ENCODE measurements at places on chromosomes 4 and X.

- no peak for DNase-seq
Measured at GRCh38 chr4:158610790-158611189, 60.9 kb downstream of the C4orf46 start.

DNA sequence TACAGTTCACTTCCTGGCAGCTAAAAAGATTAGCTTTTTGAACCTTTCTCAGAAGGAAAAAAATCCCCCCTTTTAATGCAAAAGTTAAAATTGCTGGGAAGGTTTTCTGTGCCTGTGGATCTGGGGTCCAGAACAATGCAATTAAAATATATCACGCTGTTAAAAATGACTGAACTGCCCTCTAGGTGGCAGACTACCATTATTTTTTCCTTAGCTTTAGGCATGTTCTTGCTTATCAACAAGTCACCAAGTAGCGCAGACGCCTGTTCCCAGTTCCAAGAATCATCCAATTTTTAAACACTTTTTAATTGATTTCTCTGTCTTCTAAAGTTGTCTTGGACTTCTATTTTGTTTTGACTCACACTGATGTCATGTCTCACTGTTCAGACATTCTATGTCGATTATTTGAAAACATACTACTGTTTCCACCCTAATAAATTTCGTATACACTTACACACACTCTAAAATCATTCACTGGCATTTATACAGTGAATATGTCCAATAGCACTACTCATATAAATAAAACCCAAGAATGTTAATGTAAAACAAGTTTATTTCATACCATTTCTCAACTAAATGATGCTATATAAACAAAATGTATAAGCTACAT lies 661.6 kb downstream of the RAPGEF2 start:
- no peak for DNase-seq

DNA sequence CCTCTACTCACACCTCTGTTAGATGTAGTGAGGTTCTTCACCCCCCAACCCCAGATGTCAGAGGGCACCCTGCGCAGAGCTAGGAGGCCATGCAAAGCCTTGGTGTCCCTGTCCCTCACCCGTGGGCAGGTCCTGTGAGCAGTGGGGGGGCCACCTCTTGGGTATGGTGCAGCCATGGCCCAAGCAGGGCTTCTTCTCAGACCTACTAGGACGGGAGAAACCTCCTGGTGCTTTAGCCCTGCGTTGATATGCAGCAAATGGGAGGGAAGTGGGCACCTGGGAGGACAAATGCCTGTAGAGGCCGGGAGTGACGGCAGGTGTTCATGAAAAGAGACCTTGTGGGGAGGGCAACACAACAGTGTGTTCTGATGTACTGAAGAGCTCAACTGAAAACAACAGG lies 38.5 kb upstream of the MSANTD1 start:
- no peak for DNase-seq

DNA sequence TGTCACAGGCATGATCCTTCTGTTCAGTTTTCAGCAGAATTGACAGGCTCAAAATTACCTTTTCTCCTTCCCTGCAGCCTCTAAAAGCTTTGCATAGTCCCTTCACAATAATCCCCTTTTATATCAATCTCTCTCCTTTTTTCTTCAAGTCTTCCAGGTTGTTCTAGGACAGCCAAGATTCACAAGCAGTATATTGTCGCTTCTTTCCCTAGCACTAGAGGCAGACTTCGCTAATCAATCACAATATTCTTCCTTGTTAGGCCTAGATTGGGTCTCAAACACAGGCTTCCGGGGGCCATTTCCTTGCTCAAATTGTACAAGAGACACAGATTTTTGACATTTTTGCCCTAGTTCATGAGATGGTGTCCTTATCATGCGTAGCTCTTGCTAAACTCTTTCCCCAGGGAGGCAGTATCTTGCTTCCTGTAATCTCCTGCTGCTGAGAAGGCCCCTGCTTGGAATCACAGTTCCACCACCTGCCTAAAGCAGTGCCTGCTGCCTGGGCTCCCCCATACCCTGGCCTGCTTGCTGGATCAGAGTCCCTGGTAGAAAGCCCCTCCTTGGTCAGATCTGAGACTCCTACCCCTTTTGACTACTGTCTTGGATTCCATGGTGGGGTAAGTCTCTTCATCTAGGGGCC lies 57.3 kb downstream of the DMP1 start:
- no peak for DNase-seq

DNA sequence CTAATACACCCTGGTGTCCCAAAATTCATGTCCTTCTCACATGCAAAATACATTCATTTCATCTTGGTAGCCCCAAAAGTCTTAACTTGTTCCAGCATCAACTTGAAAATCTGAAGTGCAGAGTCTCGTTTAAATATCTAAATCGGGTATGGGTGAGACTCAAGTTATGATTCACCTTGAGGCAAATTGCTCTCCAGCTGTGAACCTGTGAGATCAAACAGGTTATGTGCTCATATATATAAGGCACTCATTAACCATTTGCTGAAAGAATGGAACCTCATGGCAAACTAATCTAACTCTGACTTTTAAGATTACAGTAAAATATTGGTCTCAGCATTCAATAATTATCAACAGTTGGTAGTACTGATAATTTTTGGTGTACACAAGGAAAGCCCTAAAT lies 55.5 kb downstream of the PDLIM5 start:
- DNase-seq = no peak

DNA sequence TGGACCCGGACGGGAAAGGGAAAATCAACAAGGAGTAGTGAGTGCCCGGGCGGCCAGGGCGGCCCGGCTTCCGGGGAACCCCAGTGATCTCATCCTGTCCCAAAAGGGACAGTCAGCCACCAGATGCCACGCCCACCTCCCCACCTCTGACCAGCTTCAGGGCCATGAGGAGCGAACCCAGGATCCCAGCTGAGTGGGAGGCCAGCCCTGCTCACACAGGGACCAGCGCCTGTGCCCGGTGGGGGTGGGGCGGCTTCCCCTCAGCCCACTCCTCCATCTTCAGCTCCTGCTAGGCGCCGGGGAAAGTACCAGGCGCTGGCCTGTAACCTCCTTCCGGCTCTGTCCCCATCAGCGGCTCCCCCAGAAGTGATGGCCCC lies 6.2 kb downstream of the MYL5 start:
- no peak for DNase-seq

GRCh38 chrX:43971966-43972961 lies 926 bp downstream of the NDP start:
- DNase-seq = no peak

DNA sequence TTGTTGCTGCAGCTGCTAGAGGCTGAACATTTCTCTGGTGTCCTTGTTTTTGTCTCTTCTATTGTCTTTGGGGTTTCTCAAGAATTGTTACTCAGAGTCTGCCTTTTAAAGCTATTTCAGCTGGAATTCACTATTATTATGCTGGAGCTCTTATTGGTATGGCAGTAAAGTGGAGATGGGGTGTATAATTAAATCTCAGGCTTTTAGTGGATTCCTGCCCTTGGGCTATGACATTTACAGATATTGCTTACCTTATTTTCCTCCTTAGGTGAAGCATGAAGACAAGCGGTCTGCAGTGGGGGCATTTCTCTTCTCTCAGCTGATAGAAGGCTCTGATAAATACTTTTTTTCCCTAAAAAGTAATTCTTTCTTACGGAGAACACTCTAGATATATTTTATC lies 1656.6 kb upstream of the IGFBP7 start:
- DNase-seq = no peak

- no peak for DNase-seq
Measured at GRCh38 chr4:86243750-86244149, 116.1 kb downstream of the MAPK10 start.

DNA sequence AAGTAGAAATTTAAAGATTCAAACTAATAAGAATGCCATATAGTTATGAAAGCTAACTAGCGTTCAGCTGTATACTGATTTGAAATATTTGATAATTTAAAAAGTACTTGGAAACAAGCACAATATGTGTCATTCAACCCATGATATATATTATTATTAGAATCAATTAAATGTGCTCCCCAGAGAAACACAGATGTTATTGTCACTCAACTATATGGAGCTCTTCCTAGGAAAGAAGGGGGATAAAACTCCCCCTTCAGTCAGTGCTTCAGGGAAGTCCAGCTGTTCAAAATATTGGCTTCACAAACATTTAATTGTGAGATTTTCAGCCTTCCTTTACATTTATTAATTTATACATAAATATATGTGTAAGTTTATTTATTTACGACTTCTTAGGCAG lies 135.9 kb downstream of the SLC4A4 start:
- no peak for DNase-seq

GRCh38 chrX:67601771-67602170 lies 58.0 kb downstream of the AR start:
- no peak for DNase-seq

DNA sequence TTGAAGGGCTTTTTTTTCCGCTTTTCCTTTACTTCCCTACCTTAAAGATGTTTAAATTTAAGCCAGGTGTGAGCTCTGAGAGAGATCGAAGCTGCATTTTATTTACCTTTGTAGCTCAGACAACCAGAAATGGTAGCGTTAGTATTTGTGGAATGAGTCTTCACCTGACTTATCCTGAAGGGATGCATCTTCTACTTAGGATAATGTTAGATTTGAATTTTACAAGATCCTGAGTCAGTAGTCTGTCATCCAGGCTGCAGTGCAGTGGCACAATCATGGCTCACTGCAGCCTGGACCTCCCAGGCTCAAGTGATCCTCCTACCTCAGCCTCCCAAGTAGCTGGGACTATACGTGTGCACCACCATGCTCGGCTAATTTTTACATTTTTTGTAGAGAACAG lies 26.2 kb downstream of the TMSB4X start:
- no peak for DNase-seq

DNA sequence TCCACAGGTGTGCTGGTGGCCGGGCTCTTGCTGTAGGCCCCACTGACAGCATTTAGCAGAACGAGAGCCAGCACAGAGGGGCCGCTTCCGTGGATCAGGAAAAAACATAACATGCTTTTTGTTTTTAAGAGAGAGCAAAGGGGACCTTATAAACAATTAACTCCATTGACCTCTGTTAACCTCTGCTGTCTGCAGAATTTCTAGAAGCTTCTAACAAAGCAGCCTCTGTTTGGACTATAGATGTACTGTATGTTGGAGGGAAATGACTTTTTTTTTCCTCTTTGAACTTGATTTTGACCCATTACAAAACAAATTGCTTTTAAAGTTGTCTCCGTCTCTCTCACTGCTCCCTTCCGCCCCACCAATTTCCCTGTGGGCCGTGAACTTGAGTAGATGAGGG lies 210.7 kb downstream of the FRAS1 start:
- DNase-seq = no peak

DNA sequence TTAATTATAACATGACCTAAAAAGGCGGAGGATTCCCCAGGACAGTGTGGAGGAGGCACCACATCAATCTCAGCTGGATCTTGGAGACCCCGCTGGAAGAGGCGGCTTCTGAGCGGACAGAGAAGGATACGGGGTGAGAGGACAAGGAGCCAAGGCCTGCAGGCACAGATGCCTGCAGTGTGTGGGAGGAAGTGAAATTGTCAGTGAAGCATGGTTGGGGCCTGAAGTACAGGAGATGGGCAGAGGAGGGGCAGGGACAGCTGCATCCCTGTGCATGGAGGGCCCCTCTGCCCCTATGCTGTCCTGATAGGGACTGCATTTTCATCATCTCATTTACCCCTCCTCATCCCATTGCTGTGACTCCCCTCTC lies 1.7 kb upstream of the SLC2A9 start:
- DNase-seq = no peak

DNA sequence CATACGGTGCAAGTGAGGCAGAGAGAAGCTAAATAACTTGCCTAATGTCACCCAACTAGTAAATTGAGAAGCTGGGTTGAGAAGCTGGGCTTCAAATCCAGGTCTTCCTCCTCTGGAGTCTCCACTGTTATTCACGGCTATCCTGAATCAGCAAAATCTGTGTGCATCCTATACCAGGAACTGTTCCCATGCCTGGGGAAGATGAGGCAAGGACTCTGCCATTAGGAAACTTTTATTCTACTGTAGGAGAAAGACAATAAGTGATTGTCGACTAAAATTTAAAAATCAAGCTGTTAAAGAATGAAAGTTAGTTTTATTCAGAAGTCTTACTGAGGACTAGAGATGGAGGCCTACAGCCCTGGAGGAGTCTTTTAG lies 872 bp upstream of the TEC start:
- DNase-seq = no peak

- no peak for DNase-seq
Measured at GRCh38 chrX:68714856-68715255, 67.4 kb downstream of the STARD8 start.

- no peak for DNase-seq
Measured at GRCh38 chrX:150842198-150842685, 56.2 kb downstream of the CD99L2 start.

DNA sequence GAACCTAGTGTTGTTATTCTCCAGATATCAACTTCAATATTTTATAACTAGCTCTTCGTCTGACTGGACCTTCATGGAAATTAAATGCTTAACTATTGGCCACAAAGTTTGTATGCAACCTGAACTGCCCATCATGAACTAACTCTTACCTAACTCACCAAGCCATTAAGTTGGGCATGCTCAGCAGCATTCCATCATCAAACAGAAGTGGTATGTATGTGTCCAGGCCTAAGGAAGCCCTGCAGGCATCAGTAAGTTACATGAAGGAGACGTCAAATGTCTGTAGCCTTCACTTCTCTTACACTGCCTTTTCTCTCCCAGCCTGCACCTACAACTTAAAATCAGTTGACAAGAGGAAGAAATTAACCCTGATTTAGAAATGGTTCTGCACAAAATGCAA lies 1639.2 kb upstream of the PABPC4L start:
- no peak for DNase-seq

DNA sequence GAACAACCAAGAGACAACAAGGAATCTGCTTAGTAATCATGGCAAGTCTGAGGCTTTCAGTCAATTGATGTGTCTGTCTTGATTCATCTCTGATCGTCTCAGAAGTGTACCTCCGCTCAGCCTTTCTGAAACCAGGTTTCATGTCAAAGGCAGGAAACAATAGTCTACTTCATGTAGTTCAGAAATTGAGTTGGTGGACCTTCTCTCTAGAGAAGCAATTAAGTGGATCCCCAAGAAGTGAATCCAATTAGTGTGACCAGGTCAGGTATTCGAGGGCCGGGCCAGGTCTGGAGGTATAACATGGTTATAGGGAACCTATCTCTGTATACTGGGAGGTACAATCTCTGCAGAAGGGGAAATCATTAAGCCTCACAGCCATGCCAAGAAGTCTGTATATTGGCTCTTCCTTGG lies 32.0 kb downstream of the DAPP1 start:
- DNase-seq = no peak

DNA sequence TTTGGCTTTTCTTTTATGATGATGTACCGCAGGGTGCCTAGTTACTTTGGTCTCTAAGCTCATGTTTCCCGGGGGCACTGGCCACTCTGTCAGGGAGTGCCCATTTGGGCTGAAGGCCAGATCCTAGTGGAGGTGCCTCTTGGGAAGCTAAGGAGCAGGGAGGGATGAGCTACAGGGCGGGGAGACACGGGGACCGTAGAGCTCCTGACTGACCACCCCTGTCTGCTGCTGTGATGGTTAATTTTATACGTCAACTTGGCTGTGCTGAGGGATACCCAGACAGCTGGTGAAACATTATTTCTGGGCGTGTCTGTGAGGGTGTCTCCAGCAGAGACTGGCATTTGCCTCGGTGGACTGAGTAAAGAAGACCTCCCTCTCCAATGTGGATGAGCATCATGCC lies 24.9 kb upstream of the CLDN24 start:
- DNase-seq = no peak

Data from thoracic aorta (tissue), 2 donors.